ENCODE measurements at places on chromosomes 5 and 9.
A peak's percentile ranks its signal among the peaks of the same experiment; 100 is the strongest.

- no peak for DNase-seq
Observed at GRCh38 chr5:73264631-73265030, 91.6 kb downstream of the TMEM174 start.

- peak; percentile 78 for DNase-seq
Observed at GRCh38 chr5:140372971-140373487, 13.0 kb downstream of the SLC4A9 start.

GRCh38 chr5:95907067-95907705 lies 54.5 kb downstream of the ELL2 start:
- DNase-seq, result no peak

DNA sequence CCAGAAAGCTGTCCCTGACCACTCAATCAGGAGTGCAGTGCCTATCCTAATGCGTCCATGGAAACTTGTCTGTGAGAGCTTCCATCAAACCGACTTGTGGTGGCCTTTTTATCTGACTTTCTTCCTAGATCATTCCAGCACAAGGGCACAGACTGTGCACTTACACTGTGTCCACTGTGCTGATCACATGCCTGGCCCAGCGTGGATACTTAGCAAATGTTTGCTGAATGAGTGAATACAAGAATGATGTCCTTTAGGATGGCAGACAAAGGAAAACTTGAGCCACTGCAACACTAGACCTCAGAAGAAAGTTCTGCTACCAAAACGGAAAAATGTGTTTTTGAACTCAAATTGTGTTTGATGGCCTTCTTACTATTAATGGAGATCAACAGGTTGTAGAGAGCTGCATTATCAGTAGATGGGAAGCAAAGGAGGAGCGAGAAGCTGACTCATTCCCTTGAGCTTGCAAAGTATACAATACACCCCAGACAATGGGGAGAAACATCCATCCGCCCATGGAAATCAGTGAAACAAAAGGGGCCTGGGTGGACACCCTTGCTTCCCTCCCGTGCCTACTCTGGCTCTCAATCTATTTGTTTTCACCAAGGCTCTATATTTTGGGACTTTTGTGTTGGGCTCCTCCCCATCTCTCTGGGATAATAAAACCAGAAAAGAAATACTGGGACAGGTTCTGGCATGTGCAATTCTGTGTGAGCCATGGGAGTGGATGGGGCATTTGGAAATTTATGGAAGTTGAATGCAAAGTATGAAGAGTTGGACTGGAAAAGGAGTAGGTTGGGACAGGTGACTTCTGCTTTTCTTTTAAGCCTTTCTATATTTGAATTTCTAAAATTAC lies 76.2 kb upstream of the ZFAND5 start:
- DNase-seq, result no peak

DNA sequence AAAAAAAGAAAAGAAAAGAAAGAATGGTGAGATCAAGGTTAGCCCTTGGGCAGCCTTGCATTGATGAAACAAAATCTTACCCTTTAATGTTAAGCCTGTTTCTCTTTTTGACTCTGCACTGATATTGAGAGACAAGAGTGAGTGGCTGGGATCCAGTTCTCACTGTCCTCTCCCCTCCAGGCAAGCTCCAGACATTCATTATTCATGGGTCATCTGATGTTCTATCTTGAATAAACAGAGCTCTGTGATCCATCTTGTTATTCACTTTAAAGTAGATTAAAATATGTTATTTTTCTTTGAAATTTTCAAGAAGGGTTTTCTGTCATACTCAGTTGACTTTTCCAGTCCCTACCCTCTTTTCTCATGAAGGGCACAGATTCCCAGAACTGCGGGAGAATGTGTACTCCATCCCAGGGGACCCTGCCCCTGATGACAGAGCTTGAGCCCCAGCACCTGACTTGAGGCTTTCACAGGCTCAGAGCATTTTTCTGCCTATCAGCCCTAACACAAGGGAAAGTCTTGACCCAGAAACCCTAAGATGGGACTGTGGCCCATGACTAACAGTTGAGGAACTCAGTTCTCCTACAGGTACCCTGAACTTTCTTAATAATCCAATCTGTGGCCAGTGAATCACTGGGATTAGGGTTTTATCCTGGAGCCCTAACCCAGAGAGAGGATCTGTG lies 24.1 kb downstream of the ACTL7B start:
- no peak for DNase-seq

GRCh38 chr5:40754381-40755092 lies 1.2 kb downstream of the TTC33 start:
- peak; percentile 5 for DNase-seq

GRCh38 chr5:167822241-167822640 lies 469.2 kb upstream of the WWC1 start:
- DNase-seq, result no peak

- peak; percentile 94 for DNase-seq
Observed at GRCh38 chr5:115841382-115842088, at the start of the genes AP3S1 and ATG12. TSS of gene AP3S1 (plus strand) at chr5:115841935. CDS start at chr5:115842038, 103 bp downstream. TSS of gene ATG12 (minus strand) at chr5:115841565. CDS start at chr5:115841552, 13 bp downstream.

GRCh38 chr5:158485047-158485446 lies 614.7 kb downstream of the EBF1 start:
- no peak for DNase-seq

All from SK-N-DZ (cell line).